ENCODE measurements at places on chromosomes 1 and 21.

- DNase-seq = no peak
These were observed 62.5 kb upstream of the ARHGAP29 start for GRCh38 chr1:94299627-94300553.

DNA sequence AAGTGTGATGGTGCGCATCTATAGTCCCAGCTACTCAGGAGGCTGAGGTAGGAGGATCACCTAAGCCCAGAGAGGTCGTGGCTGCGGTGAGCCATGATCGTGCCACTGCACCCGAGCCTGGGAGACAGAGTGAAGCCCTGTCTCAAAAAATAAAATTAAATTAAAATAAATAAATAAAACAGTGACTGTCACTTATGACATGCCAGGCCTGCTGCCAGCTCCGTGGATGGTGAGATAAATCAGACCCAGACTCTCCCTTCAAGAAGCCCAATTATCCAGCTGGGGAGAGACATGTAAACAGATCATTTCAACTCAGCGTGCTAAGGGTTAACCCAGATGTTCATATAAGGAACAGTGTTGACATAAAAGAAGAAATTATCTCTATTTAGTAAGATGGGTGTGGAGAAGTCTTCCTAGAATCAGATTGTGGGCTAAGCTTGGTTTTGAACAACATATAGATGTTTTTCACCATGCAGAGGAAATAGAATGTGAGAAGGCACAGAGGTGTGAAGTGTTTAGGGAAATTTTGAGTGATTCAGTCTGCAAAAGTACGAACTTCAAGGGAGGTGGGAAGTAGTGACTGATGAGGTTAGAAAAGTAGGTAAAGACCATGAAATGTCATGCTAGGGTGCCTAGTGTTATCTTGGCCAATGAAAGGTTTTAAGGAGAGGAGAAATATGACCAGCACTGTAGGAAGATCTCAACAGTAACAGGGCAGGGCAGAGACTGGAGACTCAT is 18.3 kb downstream of the YARS1 start:
- DNase-seq = no peak

- no peak for DNase-seq
These were observed 135.8 kb upstream of the COL6A1 start for GRCh38 chr21:45845770-45846090.

DNA sequence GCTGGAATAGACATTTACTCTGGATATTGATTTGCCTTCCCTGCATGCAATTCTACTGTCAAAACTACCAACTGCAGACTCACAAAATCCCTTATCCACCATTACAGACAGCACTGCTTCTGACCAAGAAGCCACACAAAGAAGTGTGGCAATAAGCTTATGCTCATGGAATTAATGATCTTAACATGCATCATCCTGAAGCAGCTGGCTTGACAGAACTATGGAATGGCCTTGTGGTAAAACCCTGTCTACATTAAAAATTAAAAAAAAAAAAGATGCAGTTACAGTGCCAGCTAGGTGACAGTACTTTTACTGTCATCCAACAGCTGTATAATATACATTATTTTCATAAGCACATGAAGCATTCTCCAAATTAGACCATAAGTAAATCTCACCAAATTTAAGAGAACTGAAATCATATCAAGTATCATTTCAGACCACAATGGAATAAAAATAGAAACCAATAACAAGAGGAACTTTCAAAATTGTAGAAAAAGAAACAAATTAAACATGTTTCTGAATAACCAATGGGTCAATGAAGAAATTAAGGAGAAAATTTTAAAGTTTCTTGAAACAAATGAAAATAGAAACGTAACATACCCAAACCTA is 70.7 kb downstream of the SCMH1 start:
- no peak for DNase-seq

DNA sequence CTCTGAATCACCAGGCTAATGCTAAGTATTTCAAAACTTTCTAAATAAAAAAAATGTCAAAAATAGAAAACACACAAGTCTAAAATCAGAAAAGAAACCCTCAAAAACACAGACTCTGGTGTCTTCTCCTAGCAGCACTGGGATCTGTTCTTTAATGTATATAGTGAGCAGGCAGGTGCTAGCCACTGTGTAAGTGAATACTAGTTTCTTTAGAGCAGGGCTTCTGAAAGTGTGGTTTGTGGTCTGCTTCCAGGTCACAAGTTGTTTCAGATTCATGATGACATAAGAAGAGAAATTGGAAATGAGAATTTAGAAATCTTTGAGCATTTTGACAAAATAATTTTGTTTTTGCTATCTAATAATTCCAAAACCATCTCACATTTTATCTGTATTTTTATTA is 763.1 kb downstream of the USP25 start:
- DNase-seq = no peak

- no peak for DNase-seq
These were observed 112.4 kb upstream of the BEND5 start for GRCh38 chr1:48889082-48889481.

GRCh38 chr1:238177351-238177750 is 286.6 kb upstream of the ZP4 start:
- DNase-seq = no peak

- DNase-seq = no peak
These were observed 41.2 kb downstream of the RRAGC start for GRCh38 chr1:38818175-38818976.

Data from non-pigmented ciliary epithelial cell (primary cell).